ENCODE measurements at places on chromosomes 16 and 17.

DNA sequence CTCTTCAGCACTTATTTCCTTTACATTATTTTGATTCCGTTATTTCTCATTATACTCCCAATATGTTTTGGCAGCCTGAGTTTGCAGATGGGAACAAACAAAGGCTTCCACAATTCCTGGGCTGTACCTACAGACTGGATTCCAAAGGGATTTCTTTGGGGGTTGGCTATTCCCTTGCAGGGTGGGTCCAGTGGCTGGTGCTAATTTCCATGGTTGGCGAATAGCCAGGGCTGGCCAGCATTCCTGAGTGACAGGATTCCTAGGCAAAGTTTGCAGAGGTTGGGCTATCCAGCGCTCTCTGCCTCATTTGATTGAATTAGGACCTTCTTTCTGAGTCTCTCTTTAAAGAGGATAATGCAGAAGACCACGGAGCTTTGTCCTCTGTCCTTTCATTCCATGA is 207.4 kb downstream of the MAF start:
- DNase-seq: no peak

GRCh38 chr16:86466696-86467406 is 43.5 kb upstream of the FOXF1 start:
- no peak for DNase-seq

- peak; percentile 11 for DNase-seq
Measured at GRCh38 chr17:20156196-20157000, 147.2 kb downstream of the SPECC1 start.

DNA sequence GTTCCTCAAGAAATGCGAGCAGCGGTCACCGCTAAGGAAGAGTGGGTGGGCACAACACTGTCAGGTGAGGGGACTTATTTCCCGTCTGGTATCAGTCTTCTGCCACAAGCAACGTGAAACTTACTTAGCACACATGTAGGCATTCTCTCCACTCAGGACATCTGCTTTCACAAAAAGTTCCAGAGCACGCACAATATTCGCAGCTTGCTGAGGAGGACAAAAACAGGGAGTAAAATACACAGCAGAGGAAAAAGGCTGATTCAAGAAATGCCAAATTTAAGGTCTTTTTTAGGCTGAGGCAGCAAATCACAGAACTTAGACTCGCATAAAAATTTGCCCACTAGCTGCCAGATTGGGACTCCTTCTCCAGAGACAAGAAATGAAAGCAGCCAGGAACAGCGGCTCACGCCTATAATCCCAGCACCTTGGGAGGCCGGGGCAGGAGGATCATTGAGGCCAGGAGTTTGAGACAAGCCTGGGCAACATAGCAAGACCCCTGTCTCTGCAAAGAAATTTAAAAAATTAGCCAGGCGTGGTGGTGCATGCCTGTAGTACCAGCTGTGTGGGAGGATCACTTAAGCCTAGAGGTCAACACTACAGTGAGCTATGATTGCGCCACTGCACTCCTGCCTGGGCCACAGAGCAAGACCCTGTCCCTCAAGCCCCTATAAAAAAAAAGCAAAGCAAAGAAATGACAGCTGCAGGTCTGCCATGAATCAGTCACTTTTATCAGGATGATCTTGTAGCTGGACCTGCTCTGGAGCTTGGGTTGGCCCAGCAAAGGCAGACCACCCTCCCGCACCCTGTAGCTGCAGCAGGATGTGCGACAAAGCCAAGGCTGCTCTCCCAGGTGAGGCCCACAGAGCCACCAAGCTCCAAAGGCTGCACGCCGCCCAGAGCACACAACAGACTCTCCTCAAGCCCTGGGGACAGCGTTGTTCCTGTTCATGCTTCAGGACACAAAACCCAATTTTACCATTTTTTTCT is 20.5 kb downstream of the USP36 start:
- no peak for DNase-seq

GRCh38 chr17:56502120-56502654 is 91.3 kb upstream of the NOG start:
- DNase-seq: no peak

- DNase-seq: no peak
Measured at GRCh38 chr16:12417030-12417814, 386.5 kb downstream of the CPPED1 start.

GRCh38 chr16:56617212-56618085 is 8.1 kb upstream of the MT1E start:
- DNase-seq: no peak

- no peak for DNase-seq
Measured at GRCh38 chr16:65510241-65510640, 388.4 kb upstream of the CDH11 start.

DNA sequence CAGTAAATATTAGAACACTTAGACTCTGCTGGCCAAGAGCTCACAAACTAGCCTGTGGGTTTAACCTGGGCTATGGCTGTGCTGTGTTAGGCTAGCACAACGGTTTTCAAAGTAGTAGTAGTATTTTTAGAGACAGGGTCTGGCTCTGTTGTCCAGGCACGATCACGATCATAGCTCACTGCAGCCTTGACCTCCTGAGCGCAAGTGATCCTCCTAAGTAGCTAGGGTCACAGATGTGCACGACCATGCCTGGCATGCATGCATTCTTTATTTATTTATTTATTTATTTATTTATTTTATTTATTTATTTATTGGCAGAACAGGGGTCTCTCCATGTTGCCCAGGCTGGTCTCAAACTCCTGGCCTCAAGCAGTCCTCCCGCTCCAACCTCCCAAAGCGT is 10.3 kb downstream of the MRPL27 start:
- DNase-seq: no peak

All from NAMALWA (cell line).